CD8-positive, alpha-beta memory T cell (primary cell): ENCODE measurements at places on chromosomes 13 and 19. TPM values are rescaled to one million over a fixed set of nuclear protein-coding genes. Genes with fewer than 3 reads are reported as not detected.

GRCh38 chr13:38093425-38093824, 223.9 kb upstream of the TRPC4 start:
- no peak for DNase-seq

Gene SPC24
- 37.2 TPM for total RNA-seq

DNA sequence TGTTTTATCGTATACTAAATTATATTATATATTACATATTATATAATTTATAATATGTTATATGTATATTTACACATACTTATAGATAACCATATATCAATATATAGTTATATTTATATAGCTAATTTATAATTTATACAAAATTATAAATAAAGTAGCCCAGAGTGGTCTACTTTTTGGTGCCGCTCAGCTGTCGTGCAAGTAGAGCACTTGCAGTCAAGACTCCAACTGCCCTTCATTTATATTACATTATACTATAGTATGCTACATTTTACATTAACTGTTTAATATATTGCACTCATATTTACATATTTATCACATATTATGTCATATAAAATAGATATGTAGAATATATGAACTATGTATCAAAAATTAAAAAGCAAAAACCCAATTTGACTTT, 1124.7 kb upstream of the MIR17HG start:
- DNase-seq, result no peak

- DNase-seq, result no peak
These were observed 1052.0 kb downstream of the DIAPH3 start for GRCh38 chr13:59111751-59112171.

DNA sequence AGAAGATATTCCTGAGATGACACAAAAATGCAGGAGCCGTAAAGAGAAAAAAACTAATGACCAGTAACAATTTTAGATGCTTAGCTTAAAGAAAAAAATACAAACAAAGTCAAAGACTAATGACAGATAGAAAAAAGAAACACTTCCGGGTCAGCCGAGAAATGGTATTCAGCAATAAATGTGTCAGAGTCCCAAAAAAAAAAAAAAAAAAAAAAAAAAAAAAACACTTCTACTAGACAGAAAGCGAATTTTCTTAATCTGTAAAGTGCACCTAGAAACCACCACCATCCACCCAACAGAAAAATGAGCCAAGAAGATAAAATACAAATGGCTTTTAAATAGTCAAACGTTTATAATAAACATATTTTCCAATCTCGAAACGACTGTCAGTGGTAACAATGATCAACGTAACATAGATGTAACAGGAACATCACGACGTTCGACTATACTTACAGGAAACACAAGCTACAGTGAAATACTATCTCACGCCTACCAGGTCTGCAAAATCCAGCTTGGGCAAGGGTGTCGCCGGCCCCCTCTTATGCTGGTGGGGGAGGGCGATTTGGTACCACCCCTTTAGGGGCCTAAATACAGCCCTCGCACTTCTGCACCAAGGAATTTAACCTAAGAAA, 10.6 kb downstream of the ABHD17A start:
- DNase-seq, result no peak

- no peak for DNase-seq
These were observed 35.1 kb downstream of the ZFR2 start for GRCh38 chr19:3833578-3834348.

DNA sequence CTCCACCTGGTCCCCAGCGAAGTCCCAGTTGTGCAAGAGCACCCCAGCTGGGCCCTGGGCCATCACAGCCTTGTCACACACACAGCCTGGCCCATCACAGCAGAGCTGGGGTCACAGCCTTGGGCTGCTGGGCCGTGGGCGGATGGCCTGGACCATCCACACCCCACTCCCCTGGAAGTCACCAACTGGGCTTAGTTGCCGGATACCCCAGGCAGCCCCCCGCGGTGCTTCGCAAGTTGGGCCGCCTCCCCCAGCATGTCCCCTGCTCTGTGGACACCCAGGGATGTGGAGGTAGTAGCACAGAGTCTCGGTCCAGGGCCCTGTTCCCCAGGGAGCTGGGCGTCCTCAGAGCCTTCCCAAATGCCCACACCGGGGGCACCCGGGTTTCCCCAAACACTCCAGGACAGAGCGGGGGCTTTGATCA, 4.5 kb upstream of the ZNF554 start:
- DNase-seq, result no peak

DNA sequence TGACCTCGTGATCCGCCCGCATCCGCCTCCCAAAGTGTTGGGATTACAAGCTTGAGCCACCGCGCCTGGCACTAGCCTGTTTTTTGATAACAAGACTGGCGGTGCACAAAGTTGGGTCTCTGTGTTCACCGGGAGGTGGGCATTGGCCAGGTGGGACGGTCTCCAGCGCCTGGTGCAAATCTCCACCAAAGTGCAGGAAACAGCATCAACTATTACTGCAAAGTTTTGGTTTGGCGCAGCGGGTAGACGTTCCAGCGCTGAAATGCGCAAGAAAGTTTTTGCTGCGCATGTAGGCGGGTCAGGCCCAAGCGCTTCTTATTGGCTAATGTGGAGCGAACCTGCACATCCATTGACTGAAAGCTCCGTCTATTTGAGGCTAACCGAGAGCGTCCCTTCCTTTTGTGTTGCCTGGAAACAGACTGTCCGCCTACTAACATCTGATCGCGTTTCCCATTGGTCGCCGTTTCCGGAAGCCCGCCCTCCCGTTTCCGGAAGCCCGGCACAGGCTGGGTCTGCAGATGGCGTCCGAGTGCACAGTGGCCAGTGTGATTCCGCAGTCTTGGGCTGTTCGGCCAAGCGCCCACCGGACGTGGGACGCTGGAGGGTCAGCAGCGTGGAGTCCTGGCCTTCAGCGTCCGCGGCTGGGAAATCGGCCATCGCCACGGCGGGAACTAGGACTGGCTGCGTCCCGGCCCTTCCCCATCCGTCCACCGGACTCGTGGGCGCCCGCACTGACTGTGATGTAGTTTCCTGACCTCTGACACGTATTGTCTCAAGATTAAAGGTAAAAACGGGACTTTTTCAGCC, 53.3 kb upstream of the ZNF527 start:
- peak; percentile 95 for DNase-seq

- DNase-seq, result no peak
These were observed 781.3 kb upstream of the MIR17HG start for GRCh38 chr13:90565985-90566713.

Gene TMC4
- not detected for total RNA-seq

Gene POU2F2
- 46.7 TPM for total RNA-seq

DNA sequence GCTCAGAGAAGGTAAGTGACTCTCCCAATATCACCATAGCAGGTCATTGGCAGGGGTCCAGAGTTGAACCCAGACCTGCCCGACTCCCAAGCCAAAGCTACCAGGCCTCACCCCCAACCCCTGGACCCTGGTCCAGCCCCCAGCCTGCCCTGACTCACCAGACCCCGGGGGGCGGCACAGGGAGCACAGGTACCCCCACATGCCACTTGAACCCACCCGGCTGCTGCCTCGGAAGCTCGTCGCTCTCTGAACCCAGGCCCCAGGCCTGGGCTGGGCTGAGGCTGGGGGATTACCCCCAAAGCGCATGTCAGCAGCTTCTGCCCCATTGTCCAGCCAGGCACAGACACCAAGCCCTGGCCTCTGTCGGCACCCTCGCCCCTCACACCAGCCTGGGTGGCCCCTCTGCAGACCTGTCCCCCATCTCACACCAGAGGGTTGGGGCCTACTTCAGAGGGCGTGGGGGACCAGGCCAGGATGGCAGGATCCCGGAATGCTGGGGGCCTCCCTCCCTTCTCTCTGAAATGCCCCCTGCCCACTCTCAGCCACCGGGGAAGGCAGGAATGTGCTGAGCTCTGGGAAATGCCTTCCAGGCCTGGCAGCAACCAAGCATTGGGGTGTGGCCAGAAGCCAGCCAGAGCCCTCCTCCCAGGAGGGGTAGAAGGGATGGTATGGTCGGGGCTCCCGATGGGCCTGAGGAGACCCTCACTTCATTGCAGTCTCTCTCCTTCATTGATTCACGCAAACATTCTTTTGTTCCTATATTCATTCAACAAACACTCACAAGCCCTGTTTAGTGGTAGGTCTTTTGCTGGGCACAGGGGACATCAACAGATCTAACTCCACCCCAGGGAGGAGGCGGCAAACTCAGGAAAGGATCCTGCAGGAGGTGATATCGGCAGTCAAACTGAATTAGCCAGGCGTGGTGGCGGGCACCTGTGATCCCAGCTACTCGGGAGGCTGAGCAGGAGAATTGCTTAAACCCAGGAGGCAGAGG, 1.7 kb upstream of the PRX start:
- no peak for DNase-seq
